Ovary (tissue), 10 donors: ENCODE measurements at places on chromosomes 5 and 9. TPM values are rescaled to one million over a fixed set of nuclear protein-coding genes. Genes with fewer than 3 reads are reported as not detected.
A peak's percentile ranks its signal among the peaks of the same experiment; 100 is the strongest.

The CCDC171 gene
- 5.4 TPM for total RNA-seq

The SLC25A2 gene
- total RNA-seq = 0.40 TPM

The NR5A1 gene
- 54.7 TPM for total RNA-seq

The OBP2B gene
- 0.77 TPM for total RNA-seq

The CTNND2 gene
- total RNA-seq = 1.3 TPM

The PCDHGA3 gene
- 5.4 TPM for total RNA-seq

The PPP3R2 gene
- total RNA-seq = not detected

The GABRA1 gene
- not detected for total RNA-seq

The SERF1A gene
- total RNA-seq = 8.3 TPM

The COMMD10 gene
- total RNA-seq = 26.2 TPM

The FOXD1 gene
- 0.10 TPM for total RNA-seq

The ZNF883 gene
- total RNA-seq = 0.97 TPM

DNA sequence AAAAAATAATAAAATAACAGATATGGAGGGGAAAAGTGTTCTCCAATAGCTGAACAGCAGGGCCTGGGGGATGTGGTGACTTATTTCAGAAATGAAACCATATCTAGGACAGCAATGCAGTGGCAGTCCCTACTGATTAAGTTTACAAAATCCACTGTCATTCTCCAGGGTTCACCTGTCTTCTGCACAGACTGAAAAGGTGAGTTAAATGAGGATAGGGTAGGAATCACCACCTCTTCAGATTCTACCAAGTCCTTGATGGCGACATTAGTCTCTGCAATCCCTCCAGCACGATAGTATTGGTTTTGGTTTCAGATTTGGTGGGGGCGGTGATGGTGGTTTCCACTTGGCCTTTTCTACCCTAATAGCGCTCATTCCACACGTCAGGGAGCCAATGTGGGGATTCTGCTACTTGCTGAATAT, 32.3 kb upstream of the NPM1 start:
- H3K4me1 ChIP-seq = no peaks in the 10 kb centered on the region
- no peaks in the 10 kb centered on the region for H3K36me3 ChIP-seq
- no peak overlapping the region for H3K27ac ChIP-seq
- no peak for DNase-seq

GRCh38 chr5:91301106-91301846, 81.8 kb downstream of the ARRDC3 start:
- no peak overlapping the region for H3K4me3 ChIP-seq
- no peaks in the 10 kb centered on the region for H3K36me3 ChIP-seq
- no peaks in the 10 kb centered on the region for H3K4me1 ChIP-seq
- no peak for DNase-seq
- no peaks in the 10 kb centered on the region for H3K27me3 ChIP-seq
- H3K27ac ChIP-seq = no peak overlapping the region

GRCh38 chr9:134730011-134730760, 88.6 kb downstream of the COL5A1 start:
- no peaks in the 10 kb centered on the region for H3K36me3 ChIP-seq
- no peak overlapping the region for H3K27ac ChIP-seq
- peaks cover 38% of the 10 kb centered on the region for H3K4me1 ChIP-seq

- peak; percentile 66 for DNase-seq
- H3K4me3 ChIP-seq = no peak overlapping the region
- no peaks in the 10 kb centered on the region for H3K4me1 ChIP-seq
- H3K36me3 ChIP-seq = no peaks in the 10 kb centered on the region
Observed at GRCh38 chr5:157148734-157149615, 6.3 kb upstream of the MED7 start.

DNA sequence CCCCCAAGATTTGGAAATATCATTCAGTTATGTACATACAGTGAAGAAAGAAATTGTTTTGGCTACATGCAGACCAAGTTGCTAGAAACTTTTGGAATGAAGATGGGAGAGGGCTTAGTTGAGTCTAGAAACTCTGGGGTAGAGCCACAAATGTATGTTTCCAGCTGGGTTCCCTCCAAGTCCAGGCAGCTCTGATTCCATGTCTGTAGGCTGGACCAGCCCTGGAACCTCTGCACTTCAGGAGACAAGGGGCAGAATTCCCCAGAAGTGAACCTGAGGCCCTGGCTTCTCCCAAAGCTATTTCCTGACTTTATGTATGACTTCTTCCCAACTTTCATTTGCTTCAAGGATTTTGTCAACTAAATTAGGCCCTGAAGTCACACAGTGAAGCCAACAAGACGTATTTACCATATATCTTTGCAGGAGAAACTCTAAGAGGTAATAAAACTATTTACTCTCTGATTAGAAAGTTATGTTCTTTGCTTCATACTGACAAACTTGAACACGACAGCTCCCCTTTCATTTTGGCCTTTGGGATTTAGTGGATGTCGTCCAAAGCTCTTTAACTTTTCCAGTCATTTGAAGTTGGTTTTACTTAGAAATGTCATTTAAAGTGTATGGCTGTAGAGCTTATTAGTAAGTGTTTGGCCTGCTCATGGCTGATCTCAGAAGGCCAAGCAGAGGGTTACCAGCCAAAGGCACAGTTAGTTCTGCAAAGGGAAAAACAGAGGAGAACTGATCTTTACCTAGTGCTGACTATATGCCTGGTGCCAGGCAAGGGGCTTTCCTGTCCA, 152.0 kb upstream of the SLC28A3 start:
- no peak overlapping the region for H3K27ac ChIP-seq
- H3K27me3 ChIP-seq = no peaks in the 10 kb centered on the region
- no peak for DNase-seq
- H3K4me3 ChIP-seq = no peak overlapping the region

DNA sequence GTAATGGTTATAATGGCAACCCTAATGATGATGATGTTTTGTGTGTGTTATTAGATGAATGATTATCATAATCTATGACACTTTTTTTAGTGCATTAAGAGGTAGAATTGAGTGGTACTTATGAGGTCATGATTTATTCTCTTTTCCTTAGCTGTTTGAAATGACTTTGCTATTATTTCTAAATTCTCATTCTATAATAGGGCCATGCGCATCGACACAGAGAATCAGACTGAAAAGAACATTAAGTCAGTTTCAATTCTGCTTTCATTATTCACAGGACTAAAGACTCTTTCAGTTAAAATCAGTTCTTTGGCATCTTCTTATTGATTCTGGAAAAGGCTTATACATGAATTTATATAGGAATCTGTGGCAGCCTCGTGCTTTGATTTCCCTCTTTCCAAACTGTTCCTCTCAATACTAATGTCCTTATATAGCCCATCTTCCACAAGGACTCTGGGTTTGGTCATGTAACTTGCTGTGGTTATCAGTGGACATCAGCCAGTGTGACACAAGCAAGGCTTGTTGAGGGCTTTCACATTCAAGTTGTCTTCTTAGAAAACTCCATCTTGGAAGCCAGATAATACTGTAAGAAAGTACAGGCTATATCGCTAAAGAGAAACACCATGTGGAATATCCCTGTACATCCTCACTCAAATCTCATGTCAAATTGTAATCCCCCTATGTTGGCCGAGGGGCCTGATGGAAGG, 140.3 kb upstream of the CHD1 start:
- no peaks in the 10 kb centered on the region for H3K36me3 ChIP-seq
- no peak for DNase-seq
- no peak overlapping the region for H3K4me3 ChIP-seq
- no peaks in the 10 kb centered on the region for H3K4me1 ChIP-seq

DNA sequence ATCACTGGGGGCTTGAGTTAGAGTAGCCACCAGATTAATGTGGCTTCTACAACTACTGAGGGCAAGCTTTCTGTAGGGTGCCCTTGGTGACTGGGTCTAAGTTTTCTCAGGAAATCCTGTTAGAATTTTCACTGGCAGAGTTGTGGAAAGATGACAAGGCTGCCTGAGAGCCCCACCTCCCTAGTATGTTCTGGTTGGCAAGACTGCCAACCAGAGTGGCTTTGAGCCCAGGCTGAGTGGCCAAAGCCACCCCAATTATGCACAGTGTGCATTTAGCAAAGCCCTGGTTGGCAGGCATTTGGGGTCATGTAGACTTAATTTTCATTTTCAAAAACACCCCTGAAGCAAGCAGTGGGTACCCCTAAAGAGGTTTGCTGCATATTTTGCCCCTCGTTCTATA, 136.7 kb upstream of the HAPLN1 start:
- no peak overlapping the region for H3K4me3 ChIP-seq
- no peaks in the 10 kb centered on the region for H3K27me3 ChIP-seq
- no peaks in the 10 kb centered on the region for H3K36me3 ChIP-seq
- DNase-seq = no peak
- H3K4me1 ChIP-seq = no peaks in the 10 kb centered on the region
- no peak overlapping the region for H3K27ac ChIP-seq

GRCh38 chr9:71504636-71505035, 263.7 kb downstream of the CEMIP2 start:
- no peak overlapping the region for H3K4me3 ChIP-seq
- no peaks in the 10 kb centered on the region for H3K36me3 ChIP-seq
- no peaks in the 10 kb centered on the region for H3K27me3 ChIP-seq
- H3K4me1 ChIP-seq = no peaks in the 10 kb centered on the region

- no peak for DNase-seq
- no peak overlapping the region for H3K27ac ChIP-seq
- no peaks in the 10 kb centered on the region for H3K36me3 ChIP-seq
- H3K27me3 ChIP-seq = no peaks in the 10 kb centered on the region
- H3K4me1 ChIP-seq = peaks cover 14% of the 10 kb centered on the region
- H3K4me3 ChIP-seq = no peak overlapping the region
Observed at GRCh38 chr9:69076550-69076949, 41.0 kb downstream of the FXN start.

- no peaks in the 10 kb centered on the region for H3K27me3 ChIP-seq
- no peak overlapping the region for H3K27ac ChIP-seq
- H3K4me1 ChIP-seq = no peaks in the 10 kb centered on the region
- no peaks in the 10 kb centered on the region for H3K36me3 ChIP-seq
- no peak overlapping the region for H3K4me3 ChIP-seq
Observed at GRCh38 chr5:69265931-69266330, 31.2 kb downstream of the CDK7 start.

GRCh38 chr5:16528382-16529110, 62.9 kb upstream of the ZNF622 start:
- H3K4me3 ChIP-seq = no peak overlapping the region
- no peak overlapping the region for H3K27ac ChIP-seq
- H3K4me1 ChIP-seq = no peaks in the 10 kb centered on the region
- no peaks in the 10 kb centered on the region for H3K27me3 ChIP-seq
- H3K36me3 ChIP-seq = no peaks in the 10 kb centered on the region

- no peak overlapping the region for H3K4me3 ChIP-seq
- no peak overlapping the region for H3K27ac ChIP-seq
- no peaks in the 10 kb centered on the region for H3K27me3 ChIP-seq
- H3K36me3 ChIP-seq = no peaks in the 10 kb centered on the region
Observed at GRCh38 chr9:36798350-36799065, 225.8 kb downstream of the MELK start.

DNA sequence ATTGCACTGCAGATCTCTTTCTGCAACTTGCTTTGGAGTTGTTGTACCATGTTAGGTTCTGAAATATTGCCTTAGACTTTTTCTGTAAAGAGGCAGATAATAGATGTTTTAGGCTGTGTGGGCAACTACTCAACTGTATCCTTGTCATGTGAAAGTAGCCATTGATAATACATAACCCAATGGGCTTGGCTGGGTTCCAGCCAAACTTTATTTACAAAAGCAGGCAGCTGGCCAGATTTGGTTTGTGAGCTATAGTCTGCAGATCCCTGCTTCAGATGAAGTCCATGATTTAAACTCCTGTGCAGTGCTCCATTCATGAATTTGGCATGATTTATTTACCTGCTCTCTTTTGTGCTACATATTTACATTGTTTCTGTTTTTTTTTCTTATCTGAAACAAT, 300.4 kb downstream of the IRX2 start:
- DNase-seq = no peak
- no peaks in the 10 kb centered on the region for H3K36me3 ChIP-seq
- no peak overlapping the region for H3K4me3 ChIP-seq
- H3K4me1 ChIP-seq = no peaks in the 10 kb centered on the region
- no peaks in the 10 kb centered on the region for H3K27me3 ChIP-seq
